Esophagus muscularis mucosa (tissue), 4 donors: ENCODE measurements at places on chromosomes 3 and 15. TPM values are rescaled to one million over a fixed set of nuclear protein-coding genes. Genes with fewer than 3 reads are reported as not detected.

DNA sequence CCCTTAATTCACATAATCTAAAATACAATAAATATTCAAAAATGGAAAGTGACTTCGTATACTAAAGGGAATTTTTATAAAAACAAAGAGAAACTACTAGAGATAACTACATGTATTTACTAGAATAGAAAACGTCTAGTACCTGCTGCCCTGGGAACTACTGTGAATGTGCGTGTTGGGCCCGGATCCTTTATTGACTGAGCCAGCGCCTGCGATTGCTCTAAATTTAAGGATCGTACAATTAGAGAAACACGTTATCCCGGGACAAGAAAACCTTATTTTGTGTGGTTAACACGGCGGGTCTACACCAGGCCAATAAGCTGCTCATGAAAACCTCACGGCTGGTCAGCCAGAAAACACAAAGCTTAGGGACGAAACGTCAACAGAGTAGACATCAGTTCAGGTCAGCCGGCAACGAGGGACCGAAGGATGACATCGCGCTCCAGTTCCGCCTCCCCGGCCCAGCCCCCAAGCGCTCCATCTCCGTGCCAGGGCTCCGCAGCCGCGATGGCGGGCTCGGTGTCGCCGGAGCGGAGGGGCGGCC is 555 bp downstream of the TM2D3 start:
- no peak for DNase-seq

DNA sequence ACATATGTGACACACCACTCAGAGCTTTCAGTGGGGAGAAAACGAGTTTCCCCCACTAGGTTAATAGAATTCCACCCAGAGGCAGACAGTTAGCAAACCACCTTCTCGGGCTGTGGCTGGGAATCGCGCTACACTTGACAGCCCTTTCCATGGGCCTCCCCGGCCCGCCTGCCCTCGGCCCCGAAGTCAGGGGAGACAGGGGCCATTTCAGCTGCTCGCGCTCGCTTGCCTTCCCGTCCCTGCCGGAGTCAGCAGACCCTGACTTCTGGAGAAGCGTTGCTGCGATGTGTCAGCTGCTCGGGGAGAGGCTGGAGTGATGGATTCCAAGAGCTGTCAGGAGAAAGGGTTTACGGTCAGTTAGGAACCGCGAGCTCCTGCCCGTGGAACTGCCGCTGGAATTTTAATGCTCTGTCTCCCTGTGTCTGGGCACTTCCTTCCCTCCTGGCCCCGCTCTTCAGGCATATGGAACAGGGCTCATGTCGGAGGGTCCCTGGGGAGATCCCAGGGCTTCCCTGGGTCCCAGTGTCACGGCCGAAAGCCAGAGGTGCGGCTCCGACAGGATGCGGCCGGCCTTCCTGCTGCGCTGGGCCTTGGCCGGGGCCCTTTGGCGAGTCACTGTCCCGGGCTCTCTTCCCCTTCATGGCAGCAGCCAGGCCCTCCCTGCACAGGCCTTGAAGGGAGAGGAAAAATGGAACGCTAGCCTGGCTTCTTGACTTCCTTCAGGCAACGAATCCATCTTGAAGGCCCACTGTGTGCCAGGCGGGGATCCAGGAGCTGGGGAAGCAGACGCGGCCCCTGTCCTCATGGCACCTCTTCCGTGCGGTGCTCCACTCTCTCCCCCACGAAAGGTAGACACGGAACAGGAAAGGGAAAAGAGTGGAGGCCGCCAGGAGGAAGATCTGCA is 38.4 kb upstream of the VPS8 start:
- no peak for DNase-seq

DNA sequence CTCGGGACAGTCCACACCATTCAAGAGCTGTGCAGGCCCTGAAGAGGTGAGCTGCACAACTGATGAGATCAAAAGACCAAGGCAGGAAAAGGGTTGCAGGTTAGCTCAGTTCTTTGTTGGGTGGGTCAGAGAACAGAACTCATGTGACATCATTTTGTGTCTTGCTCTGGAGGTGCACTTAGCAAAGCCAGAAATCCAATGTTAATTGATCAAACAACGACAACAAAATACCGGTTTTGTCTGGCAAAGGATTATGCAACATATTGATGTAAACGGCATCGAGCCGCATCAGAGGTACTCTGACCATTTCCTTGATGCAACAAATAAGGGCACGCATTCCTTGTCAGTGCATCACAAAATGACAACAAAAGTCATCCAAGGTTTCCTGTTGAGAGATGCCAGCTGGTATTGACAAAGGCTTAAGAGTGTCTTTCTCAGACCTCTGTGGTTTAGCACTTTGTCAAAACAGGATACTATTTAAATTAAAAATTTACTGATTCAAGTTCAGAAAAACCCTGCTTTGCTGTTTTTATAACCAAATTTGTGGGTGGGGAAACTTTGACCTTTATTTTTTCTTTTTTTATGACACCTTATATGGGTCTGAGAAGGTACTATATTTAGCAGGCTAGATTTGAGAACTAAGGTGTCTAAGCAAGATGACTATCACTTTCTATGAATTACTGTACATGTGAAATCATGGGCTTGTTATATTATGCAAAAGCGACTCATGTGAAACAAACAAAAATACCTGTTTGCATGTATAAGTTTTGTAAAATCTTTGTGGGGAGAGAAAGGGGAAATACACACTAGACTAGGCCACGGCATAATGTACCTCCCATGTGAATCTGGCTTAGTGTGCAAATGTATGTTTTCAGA is 496.1 kb downstream of the FOXP1 start:
- DNase-seq = no peak

- peak; percentile 83 for DNase-seq
Measured at GRCh38 chr3:140433431-140433830, 244.4 kb upstream of the TRIM42 start.

DNA sequence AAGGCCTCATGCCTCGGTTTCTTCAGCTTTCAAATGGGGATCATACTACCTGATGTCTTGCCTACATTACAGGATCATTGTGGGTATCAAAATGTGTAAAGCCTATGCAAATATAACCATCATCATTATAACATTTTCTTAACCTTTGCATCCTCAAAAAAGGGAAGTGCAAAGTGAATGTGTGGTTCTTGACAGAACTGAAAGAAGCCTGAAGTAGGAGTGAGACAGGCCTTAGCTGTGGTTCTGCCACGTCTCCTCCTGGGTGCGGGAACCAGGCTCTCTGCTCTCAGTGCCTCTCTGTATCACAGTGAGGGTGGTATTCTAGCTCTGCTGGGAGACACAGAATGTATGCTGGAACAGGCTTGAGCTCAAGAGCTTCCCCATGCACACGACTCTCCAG is 316.9 kb upstream of the ICE2 start:
- DNase-seq = no peak

GRCh38 chr3:23669541-23670255 is 136.1 kb upstream of the UBE2E1 start:
- DNase-seq = no peak

DNA sequence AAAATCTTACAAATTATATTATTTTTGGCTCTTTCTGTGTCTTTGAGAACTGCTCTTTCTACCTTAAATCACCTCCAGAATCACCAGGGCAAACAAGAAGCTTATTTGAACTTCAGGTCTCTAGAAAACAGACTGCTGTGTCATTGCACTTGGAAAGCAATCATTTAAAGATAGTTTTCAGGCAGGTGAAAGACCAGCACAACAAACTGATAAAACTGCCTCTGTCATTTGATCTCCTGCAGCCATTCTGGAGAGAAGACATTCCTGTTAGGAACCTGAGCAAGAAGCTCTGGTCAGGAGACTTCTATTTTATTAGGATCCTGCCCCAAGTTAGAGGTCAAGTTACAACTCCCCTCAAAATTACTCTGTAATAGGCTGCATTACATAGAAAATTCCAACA is 50.7 kb upstream of the AP4E1 start:
- no peak for DNase-seq

- DNase-seq = no peak
Measured at GRCh38 chr3:4994144-4994730, 15.0 kb downstream of the BHLHE40 start.

GRCh38 chr3:36606871-36607765 is 157.2 kb downstream of the DCLK3 start:
- DNase-seq = no peak

DNA sequence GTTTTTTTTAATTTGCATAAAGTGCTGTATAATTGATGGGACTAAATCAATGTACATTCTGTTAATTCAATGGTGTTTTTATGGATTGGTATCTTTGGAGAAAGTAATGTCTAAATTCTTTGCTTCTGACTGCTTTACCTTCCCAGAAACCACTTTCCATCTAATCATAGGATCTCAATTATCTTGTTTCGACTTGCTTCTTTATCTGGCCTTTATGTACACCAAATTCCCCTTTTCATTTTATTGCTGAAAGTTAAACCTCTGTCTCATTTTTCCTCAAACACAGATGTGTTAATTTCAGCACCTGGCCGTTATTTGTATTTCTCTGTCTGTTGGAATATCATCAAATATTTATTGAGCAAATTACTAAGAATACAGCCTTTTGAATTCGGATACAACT is 287.3 kb upstream of the GBE1 start:
- no peak for DNase-seq

DNA sequence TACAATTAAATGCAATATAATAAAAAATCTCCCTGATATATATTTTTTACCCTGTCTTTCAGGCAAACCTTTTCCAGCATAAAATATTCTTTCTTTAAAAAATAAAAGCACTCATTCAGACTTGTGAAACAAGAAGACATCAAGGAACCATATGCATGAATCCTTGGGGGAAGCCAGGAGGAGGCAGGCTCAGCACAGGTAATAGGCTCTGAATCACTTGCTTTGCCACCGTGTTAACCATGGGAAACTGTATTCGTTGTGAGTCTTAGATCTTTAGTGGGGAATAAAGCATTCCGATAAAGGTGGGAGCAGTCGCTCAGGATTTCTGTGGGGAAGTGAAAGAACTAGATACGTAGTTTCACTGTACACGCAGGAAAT is 42.4 kb downstream of the FBN1 start:
- DNase-seq = no peak

DNA sequence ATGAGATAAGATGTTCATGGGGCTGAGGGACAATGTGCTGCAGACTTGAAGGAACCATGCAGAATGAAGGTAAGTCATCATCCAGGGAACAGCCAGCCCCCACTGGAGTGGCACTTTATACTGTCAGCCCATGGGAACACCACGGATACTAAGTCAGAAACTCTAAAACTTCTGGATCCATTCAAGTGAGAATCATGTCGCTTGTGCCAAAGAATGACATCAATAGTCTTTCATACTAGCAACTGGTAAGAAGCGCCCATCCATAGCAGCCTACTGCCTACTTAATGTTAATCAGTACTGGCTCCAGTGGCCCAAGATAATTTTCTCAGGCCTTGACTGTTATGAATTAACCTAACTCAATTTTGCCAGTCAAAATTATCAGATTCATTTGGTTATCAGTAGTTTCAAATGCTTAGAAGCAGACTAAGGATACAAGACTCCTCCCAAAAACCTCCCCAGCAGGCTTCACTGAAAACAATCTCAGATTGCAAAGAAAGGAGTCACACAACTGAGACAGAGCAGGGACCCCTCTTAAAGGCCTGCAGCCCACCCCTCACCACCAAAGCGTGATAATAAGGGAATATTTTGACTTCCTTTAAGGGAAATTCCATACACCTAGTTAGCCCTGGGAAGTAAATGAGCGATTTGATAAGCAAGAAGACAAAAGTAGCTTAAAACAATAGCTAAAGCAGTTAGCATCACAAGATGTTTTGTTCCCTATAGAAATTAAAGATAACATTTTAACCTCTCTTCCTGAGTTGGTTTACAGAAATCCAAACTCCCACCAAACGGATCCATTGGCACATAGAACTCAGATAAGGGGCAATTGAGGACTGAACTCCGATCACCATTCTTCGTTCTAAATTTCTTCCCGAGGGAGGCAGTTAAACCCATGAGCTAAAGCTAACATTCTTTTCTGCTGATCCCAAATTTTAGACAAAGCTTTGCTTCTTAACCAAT is 98.8 kb downstream of the TGFBR2 start:
- DNase-seq = no peak

GRCh38 chr15:63442080-63442479 is 60.4 kb upstream of the CA12 start:
- DNase-seq = no peak

- DNase-seq = no peak
Measured at GRCh38 chr3:138366006-138366759, 17.8 kb downstream of the MRAS start.

DNA sequence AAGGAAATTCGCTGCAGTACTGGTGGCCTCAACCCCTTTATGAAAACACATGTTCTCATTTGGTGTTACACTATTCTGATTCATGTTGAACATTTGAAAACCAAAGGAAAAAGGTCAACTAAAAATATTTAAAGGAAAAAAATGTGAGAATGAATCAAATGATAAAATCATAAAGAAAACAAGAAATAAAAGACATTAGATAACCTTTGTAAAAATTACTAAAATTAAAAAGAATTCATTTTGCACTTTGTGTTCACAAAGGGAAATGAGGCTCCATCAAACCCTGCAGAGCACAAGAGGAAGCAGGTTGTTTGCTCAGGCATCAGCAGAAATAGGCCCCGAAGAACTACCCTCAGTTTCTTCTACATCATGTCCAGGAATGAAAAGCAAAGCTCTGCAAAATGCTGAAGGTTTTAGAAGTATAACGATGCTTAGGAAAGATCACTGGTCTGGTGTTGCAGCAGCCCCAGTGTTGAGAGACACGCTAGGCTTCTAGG is 41.2 kb downstream of the MAP4 start:
- no peak for DNase-seq

DNA sequence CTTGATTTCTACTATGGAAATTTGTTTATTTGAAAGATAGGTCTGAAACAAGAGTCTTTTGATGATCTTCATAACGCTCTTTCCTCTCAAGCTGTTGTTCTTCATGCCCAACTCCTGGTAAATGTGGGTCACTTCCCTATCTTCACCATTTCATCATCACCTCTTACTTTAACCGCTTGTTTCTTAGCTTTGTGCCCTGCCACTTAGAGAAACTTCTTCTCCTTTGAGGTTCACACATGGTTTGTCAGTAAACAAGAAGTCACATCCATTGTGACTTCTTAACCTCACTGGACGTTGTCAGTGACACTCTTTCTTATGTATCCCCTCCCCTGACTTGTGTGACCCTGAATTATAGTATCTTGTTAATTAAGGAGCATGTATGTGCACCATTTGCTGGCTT is 16.9 kb upstream of the P2RY13 start:
- no peak for DNase-seq

Gene ZBTB38
- total RNA-seq = 170 TPM

Gene NAALADL2
- total RNA-seq = 6.4 TPM

Gene SCN5A
- total RNA-seq = 1.3 TPM

Gene KLHL6
- total RNA-seq = 1.7 TPM

Gene CLDN18
- total RNA-seq = not detected
